ENCODE measurements at places on chromosomes 16 and 17.
A peak's percentile ranks its signal among the peaks of the same experiment; 100 is the strongest.

DNA sequence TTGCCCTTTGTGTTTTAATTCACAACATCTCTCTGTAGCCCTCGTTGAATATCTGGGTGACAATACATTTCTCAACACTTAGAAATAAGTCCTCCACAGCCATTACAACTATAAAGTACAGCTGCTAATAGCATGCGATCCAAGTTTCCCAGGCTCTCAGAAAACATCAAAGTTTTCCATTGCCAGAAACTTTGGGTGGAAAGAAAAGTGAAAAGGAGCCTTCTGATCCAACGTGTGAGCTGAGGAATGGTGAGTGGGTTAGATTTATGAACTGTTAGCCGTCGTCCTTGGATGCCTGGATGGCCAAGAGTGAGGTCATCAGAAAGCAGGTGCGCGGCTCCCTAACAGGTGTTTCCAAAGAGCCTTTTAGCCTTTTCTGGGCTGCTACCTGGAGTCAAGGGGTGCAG lies 258.0 kb downstream of the PMP22 start:
- DNase-seq = no peak

GRCh38 chr16:1781758-1782407 lies 488 bp downstream of the SPSB3 start:
- no peak for DNase-seq

- DNase-seq = no peak
Observed at GRCh38 chr17:49925921-49926320, 43.1 kb upstream of the DLX4 start.

DNA sequence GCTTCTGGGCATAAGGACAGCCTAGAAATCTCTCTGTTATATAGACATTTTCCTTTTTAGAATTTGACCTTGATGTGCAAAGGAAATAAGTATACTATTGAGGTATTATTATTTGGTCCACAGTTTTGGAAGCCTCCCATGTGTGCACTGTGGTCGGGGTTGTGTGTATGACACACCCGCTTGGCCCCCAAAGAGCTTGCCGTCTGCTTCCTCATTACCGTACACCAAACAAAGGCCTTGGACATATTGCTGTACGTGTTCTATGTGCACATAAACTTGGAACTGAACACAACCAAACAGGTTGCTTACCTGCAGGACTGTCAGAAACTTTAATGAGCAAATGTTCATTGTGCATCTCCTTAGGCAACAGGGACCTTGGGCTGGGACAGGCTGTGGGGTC lies 38.2 kb downstream of the METRNL start:
- no peak for DNase-seq

DNA sequence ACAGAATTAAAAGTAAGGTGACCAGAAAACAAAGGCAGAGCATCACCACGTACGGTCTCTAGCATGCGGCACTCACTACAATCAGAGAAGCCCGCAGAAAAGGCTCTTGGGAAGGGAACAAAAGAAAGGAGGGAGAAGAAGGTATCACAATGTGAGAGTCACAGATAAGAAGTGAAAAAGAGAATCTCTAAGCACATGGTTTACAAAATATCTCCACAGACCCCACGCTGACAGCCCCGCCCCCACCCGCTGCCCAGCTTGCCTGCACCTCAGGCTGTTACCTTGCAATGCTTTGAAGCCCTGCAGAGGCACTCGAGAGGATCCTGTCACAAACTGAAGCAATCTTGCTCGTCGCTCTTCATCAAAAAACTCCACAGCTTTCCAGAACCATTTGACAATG lies 40.5 kb downstream of the CEP95 start:
- DNase-seq = no peak

DNA sequence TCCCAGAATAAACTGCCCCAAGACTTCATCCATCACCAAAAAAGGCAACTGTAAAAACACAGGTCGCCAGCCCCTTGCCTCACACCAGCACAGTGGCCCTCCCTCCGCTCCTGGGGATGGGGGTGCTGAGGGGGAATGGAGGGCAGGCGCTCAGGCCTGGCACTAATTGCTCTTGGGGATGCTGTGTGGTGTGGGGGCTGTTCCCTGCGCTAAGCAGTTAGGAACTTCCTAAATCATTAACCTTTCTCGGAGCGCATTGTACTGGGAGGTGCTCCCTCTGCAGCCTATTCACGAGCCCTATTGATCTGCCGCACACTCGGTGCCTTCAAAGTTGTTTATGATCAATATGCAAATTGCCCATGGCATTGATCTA lies 199.9 kb downstream of the ZFHX3 start:
- DNase-seq = no peak

DNA sequence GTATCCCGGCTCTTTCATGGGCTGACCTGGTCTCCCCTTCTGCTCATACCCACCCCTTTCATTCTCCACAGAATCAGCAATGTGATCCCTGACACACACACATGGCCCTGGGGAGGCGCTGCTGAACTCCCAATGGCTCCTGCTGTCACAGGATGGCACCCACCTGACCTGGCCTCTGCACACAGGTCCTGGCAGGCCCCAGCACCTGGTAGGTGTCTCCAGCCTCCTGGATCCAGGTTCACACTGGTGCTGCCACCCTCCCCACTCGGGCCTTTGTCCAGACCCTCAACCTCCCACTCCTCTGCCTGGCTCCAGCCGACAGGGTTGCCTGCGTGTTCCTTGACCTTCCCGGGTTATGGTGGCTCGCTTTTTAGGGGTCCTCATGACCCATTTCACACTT lies 1.3 kb upstream of the CD300C start:
- DNase-seq = no peak

DNA sequence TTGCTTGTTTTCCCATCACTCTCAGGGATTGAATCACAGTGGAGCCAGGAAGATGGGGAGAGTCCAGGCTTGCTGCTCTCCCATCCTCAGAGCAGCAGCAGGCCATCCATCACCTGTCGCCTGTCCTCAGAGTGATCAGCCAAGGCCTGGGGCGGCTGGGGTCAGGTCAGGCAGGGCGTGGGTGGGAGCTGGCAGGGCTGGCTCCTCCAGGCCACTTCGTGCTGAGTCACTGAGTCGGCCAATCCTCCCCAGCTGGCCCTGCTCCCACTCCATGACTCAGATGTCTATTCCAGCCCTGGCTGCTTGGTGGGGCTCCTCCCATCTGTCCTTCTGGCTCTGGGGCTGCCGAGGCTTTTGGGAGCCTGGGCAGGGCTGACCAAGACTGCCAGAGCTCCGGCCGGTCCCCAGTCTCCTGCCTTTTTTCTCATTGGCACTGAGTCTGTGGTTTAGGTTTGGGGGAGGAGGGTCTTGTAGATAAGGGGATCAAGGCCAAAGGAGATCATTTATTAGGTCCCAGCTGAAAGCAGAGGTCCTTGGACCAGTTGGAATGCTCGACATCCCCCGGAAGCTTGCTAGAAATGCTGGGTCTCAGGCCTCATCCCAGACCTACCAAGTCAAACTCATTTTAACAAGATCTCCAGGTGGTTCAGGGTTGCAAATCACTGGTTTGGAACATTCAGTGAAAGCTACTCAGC lies 72.7 kb downstream of the ABCC1 start:
- peak; percentile 31 for DNase-seq

DNA sequence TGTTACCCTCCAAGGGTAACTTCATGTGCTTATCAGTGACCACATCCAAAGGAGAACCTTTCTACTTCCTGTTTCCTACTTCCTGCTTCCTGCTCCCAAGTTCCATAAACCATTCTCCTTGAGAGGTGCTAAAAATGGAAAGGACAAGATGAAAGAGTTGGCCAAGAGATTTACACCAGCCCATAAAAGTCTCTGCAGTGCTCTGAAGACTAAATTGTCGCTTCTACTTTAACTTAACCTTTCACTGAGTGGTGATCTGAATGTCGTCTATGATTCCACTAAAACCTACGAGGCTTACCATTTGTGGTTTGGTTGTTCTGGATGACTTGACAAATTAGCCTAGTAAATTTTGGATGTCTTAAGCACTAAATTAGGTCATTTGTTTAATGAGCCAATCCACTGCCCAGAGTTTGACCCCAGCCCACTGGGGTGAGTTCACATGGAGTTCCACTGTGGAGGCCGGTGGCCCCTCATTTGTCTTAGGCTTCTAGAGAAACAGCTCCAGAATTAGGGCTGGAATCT lies 333.1 kb downstream of the FOXL1 start:
- DNase-seq = no peak

GRCh38 chr17:15431196-15431595 lies 36.2 kb downstream of the CDRT4 start:
- no peak for DNase-seq

DNA sequence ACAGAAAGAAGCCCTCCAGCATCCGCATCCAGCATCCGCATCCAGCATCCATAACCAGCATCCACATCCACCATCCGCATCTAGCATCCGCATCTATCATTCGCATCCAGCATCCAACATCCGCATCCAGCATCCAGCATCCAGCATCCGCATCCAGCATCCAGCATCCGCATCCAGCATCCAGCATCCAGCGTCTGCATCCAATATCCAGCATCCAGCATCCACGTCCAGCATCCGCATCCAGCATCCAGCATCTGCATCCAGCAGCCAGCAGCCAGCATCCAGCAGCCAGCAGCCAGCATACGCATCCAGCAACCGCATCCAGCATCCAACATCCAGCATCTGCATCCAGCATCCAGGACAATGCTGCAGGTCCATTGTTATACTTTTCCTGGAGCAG lies 671.0 kb upstream of the C16orf82 start:
- DNase-seq = no peak

DNA sequence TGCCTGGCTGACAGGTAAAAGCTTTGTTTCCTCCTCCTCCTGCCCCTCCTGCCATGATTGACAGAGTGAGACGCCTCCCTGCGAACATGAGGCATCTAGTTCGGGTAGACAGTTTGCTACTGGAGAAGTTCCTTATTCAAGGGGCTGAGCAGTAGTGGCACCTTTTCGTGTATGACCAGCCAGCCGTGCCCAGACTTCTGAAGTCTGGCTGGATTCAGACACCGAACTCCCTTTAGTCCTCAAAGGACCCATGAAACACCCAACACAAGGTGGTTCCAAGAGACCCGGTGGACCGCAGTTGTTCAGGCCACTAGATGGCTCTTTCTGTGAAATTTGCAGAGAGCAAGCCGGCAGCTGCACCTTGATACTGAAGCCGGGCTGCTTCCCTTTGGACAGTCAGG lies 192.8 kb downstream of the XYLT1 start:
- no peak for DNase-seq

- DNase-seq = peak; percentile 11
Observed at GRCh38 chr17:48241131-48241591, 133.6 kb downstream of the SNX11 start.

DNA sequence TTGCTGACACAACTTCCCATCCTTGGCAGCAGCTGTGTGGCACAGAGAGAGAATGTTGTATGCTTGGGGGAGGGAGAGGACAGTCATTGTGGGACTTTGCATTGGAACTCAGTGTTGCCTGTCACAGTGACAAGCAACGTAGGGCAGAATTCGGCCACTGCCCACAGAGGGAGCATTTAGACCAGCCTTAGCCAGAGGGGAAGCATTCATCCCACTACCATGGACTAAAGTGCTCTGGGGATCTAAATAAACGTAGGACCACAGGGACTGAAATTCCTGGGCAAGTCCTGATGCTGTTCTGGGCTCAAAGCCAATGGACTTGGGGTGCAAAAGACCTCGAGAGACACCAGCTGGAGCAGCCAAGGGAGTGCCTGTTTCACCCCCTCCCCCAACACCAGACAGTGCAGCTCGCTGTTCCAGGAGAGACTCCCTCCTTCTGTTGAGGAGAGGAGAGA lies 44.9 kb downstream of the ABCA8 start:
- DNase-seq = no peak

- DNase-seq = peak; percentile 29
Observed at GRCh38 chr17:31266042-31266441, 31.0 kb downstream of the OMG start.

- DNase-seq = no peak
Observed at GRCh38 chr16:76882105-76882504, 308.9 kb upstream of the MON1B start.

DNA sequence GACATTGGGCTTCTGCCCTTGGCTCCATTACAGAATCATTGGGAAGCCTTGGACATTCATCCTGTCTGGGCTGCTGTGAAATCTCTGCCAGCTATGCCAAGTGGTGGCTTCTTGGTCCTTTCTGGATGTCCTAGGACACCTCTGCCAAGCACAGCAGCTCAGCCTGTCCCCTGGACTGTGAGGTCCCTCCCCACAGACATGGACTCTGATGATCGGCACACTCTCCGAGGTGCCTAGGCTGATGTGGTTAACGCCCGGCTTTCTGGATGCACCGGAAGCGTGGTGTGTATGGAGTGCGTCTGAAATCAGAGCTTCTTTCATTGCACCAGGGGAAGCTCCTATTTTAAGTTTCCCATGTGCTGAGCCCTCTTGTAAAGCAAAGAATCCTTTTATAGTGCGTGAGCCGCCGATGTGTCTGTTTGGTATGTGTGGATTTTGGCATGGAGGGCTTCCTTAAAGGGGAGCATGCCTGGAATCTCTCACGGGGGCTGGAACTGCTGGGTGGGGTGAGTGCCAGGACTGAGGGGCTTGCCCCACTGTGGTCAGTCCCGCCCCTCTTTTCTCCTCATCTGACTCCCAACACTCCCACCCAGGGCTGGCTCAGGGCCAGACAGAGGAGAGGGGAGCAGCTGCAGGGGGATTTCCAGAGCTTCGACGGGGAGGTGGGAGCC lies 7.0 kb upstream of the ARHGAP23 start:
- no peak for DNase-seq

DNA sequence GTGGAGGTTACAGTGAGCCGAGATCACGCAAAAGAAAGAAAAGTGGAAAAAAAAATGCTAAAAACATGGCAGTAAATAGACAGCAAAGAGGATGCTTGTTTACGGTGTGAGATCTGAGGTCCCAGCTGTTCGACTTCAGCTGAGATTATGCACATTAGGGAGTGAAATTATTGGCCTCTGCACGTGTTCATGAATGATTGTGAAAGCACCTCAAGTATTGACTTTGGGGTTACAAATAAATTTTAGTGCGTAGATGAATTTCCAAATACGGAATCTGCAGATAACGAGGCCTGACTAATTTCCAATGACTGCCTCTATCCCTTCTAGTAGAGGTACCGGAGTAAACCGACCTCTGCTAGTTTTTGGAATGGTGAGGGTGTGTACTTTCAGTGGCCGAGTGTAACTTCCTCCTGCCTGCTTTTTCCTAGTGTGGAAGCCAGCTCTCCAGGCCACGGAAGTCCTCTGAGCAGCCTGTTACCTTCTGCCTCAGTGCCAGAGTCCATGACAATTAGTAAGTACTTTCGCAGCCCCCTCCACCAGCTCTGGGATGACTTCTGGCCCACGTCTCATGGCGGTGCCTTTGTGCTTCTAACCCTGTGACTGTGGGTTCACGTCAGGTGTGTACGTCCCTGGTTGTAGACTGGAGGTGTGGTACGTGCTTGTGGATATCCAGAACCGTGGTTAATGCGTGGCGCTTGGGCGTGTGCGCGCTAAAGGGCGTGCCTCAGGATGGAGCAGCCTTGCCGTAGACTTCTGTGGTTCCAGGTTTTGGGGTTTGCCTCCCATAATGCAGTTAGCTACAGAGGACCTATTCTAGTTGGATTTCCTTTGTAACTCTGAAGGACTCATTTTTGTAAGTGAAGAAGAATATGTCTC lies 102.1 kb downstream of the SNX29 start:
- peak; percentile 6 for DNase-seq

DNA sequence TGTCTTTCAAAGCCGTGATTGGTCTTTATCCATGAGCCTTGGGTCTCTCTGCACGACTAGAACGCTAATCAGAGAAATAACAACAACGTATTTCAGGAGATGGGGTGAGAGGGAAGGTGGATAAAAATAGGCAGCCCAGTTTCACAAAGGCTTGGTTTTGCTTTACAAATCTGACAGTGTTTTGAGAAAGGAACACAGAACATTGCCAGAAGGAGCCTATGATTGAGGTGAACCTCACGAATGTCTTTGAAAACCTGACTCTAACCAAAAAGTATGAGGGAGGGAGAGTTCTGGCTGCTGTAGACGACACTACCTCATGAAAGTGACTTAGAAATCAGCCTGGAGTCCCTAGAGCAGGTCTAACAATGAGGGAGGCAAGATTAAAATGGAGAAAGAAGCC lies 38.0 kb upstream of the NOL11 start:
- DNase-seq = no peak

Data from CD4-positive, alpha-beta T cell treated with Interleukin-1 beta for 1 hour (primary cell).